Stimulated activated CD4-positive, alpha-beta T cell treated with anti-CD3 and anti-CD28 coated beads, Interleukin-15, amount 100 ng/mL, for 24 hours (primary cell): ENCODE measurements at places on chromosomes 4 and X.

- no peak for DNase-seq
Observed at GRCh38 chr4:169109035-169109675, 99.1 kb upstream of the CBR4 start.

DNA sequence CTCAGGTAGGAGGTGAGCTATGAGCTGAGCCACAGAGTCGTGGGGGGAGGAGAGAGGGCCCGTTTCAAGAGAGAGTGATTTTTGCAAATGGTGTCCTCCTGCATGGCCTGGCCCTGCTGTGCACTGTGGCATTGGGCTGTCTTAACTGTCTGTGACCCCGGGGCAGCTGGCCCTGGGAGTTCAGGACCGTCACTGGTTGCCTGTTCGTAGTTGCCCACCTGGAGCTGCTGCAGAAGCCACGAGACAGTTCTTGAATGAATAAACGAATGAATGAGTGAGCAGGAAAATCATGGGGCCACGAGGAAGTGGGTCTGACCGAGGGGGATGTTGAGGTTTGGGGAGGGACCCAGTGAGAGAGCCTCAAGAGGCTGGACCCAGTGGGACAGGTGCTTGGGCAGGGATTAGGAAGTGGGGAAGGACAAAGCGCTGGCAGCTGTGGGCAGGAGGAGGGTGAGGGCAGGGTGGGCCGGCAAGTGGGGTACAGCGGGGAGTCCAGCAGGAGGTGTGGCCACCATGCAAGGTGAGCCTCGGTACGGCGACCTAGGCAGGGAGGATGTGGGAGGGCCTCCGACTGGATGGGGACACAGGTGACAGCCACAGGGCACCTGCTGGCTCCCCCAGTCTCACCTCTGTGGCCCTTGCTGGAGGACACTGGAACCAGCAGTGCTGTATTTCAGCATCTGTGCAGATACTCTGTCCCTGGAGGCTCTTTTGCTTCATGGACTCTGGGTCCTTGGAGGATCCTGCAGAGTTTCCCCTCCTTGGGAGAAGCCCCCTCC lies 10.2 kb downstream of the RGS12 start:
- DNase-seq = no peak

- no peak for DNase-seq
Observed at GRCh38 chrX:101051153-101051548, 760 bp downstream of the TRMT2B start.

- no peak for DNase-seq
Observed at GRCh38 chr4:148704291-148704690, 262.1 kb upstream of the NR3C2 start.

DNA sequence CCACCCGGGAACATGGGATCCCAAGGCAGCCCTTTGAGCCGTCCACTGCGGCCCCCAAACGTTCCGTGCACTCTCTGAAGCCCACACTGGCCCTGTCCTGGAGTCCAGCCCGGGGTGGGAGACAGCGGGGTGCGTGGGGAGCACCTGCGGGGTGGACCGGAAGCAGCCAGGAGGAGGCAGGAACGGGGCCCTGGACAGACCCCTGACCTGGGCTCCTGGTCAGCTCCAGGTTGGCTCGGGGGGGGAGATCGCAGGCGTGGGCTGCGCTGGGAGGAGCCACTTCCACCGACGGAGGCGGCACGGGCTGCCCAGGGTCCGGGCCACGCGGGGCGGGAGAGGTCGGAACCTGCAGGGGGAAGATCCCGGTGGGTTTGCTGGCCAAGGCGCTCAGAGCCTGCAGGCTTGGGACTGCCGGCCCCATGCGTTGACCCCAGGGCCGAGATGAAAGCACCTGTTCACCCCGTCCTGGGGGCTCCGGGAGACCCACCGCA lies 5.7 kb upstream of the PLCXD1 start:
- no peak for DNase-seq

DNA sequence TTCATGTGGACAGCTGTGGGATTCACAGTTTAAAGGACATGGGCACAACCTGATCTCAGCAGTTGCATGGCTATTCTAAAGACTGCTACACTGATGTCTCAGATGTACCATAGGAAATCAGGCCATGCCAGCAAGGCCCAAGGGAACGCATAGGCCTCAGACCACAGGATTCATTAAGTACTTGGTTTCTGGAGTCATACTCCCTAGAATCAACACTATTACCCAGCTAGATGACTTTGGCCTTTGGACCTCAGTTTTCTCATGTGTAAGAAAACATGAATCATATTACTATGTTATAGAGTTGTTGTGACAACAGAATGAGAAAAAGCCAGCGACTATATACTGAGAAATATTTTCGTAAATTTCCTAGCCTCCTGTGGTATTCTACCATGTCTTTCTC lies 67.9 kb downstream of the NHS start:
- no peak for DNase-seq

- DNase-seq = no peak
Observed at GRCh38 chr4:3477750-3478430, 14.8 kb downstream of the DOK7 start.

DNA sequence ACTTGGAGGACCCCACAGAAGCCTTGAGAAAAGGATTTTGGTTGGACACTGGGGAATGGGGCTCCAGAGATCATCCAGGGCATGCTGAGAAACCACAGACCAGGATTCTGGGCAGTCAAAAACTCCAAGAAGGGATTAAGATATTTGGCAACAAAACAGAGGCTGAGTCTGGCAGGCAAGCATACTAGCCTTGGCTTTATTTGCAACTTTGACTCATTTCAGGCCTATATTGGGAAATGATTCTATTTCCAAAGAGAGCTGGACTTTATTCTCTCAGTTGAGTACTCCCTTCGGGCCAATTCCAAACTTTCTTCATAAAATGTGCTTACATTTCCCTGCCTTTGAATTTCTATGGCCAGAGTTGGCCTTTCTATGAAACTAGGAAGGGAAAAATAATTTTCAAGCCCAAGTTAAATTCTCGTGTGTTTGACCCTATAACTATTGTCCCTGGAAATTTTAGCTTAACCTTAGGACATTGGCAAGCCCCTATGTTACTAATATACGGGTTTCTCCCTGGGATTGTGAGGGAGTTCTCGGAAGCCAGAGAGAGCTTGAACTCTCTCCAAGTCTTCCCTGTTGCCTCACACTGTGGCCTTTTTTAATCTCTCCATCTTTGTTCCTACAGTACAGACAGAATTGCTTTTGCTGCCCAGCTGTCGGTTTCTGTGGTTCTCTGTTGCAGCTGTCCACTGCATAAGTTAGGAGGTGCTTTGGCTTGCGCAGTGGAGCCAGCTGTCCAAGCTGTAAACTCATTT lies 112.6 kb upstream of the FAM9A start:
- DNase-seq = no peak

DNA sequence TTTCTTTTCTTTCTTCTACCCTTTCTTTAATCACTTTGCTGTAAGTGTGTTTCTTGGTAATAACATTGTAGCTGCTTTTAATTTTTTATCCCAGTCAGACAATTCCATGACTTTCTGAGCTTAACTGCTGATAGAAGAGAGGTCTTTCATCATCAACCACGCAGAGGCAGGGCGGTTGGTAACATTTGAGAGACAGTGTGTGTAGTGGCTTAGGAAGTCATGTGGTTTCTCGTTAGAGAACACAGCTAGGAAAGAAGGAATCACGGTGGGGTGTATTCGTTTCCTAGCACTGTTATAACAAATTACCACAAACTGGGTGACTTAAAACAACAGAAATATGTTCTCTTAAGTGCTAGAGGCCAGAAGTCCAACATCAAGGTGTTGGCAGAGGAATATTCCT lies 11.5 kb downstream of the PRPS2 start:
- DNase-seq = peak; percentile 5

DNA sequence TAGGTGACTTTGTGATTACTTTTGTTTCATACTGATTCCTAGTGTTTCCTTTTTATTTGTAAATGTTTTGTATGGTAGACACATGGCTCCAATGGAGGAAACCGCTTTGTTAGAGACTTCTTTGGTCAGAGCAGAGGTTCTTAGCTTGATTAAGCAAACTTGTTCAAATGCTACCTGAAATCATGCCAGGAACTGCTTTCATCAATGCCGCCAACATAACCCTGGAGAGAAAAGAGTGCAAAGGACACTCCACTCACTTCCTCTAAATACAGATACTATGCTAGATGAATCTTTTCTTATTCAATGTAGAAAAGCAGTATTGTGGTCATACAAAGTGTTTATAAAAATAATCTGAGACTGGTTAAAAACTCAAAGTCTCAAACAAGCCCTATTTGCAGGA lies 25.7 kb upstream of the COX7B2 start:
- no peak for DNase-seq

GRCh38 chr4:153023692-153024394 lies 87.7 kb downstream of the FHDC1 start:
- no peak for DNase-seq

DNA sequence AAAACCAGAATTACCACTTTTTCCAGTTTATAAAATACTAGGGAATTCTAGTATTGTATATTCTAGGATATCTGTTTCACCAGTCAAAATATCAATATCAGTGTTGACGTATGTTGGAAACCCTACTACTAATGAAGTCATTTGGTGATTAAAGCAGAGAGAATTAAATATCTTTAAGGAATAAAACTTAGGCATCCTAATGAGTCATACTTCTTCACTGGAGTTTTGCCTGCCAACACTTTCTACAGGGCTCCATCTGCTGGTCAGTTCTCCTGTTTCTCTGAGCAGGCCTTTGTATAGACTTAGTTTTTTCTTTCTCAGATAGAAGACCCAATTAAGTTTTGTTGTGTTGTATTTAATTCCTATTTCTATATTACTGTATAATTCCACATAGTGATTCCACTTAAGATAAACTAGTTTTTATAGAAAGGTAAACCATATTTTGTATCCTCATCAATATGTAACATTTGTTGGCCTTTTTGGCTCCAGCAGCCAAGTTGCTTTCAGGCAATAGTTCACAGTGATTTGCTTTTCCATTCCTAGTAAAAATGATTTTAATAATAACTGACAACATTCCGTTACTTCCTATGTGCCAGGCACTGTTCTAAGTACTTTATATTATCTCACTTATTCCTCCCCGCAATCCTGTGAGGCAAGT lies 3.5 kb downstream of the AP1AR start:
- peak; percentile 60 for DNase-seq

GRCh38 chr4:8280876-8281440 lies 11.4 kb downstream of the HTRA3 start:
- no peak for DNase-seq

DNA sequence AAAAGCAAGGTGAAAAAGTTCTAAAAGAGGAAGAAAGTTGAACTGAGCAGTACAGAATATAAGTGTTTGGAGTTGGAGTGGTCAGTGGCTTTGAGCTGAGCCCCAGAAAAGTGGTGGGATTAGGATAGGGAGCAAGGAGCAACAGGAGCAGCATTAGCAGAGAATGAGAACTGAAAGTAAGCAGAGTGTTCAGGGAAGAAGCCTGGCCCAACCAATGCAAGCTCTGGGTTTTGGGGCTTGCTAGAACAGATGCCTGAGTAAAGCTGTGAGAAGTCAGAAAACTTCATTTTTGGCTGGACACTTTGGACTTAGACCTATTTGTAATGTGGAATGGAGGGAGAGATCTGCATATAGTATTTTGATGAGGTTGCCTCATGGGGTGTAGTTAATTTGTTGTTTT lies 17.8 kb downstream of the JADE1 start:
- DNase-seq = no peak

DNA sequence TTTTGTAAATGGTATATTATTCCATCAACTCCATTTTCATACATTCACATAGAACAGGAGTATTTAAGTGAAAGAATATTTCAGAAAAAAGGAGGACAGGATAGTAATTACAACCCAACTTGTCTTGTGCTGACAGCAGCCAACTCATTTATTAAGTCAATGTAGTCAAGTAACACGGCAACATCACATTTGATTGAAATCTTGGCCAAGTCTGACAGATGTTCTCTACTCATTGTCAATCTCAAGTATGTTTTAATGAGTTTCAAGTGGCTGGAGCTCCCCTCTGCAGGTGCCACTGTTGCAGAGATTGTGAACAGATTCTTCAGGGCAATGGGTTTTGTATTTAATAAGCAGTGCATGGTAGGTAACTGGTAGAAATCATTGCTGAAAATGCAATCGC lies 332.5 kb downstream of the C4orf33 start:
- DNase-seq = no peak

GRCh38 chrX:675955-676295 lies 45.3 kb downstream of the SHOX start:
- DNase-seq = no peak

- DNase-seq = no peak
Observed at GRCh38 chrX:153727123-153727931, 2.7 kb downstream of the ABCD1 start.
